ENCODE measurements at places on chromosomes 12 and 14.

DNA sequence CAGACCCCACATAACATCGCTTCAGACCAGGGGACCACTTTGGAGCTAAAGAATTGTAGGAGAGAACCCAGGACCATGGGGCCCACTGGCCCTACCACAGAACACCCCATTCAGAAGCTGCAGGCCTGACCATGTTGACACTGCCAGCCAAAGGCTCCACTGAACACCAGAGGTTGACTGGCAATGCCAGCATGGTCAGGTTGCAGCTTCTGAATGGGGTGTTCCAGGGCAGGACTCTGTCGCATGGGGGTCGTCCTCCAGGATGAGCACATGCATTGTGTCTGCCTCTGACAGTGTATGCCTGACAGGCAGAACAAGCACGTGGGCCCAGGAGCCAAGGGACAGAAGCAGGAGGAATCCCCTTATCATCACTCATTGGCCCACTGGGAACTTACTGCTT, 34.1 kb downstream of the DIO3 start:
- DNase-seq = no peak

DNA sequence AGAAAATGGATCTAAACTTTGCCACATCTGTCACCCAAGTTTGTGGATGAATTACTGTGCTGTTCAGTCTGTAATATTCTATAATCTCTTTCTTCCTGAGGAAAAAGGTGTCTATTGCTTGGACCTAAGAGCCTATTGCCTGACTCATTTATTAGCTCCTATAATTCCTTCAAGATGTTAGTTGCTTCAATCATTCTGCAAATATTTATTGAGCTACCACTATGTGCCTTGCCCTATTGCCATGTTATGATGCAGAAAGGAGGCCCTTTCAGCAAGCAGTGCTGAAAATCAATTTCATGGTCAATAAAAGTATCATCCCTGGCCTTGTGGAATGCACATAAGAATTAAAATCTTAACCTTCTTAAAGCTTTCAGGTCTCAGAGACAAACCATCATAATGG, 113.6 kb downstream of the CCER1 start:
- no peak for DNase-seq

DNA sequence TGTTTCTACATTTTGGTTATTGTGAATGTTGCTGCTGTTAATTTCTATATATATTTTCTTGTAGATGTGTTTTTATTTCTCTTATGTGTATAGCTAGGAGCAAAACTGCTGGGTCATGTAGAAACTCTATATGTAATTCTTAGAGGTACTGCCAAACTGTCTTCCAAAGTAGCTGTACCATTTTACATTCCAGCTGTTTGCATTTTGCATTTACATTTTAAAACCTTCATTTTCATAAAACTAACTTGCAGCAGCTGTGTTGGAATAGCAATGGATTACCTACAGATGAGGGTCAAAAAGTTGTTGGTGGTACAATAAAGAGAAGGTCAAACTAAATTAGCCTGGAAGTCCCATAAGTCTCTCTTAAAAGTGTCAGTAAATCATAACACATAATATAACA, 1109.7 kb downstream of the FLRT2 start:
- no peak for DNase-seq

- no peak for DNase-seq
These were observed 195.7 kb downstream of the FBXL14 start for GRCh38 chr12:1398673-1399072.

DNA sequence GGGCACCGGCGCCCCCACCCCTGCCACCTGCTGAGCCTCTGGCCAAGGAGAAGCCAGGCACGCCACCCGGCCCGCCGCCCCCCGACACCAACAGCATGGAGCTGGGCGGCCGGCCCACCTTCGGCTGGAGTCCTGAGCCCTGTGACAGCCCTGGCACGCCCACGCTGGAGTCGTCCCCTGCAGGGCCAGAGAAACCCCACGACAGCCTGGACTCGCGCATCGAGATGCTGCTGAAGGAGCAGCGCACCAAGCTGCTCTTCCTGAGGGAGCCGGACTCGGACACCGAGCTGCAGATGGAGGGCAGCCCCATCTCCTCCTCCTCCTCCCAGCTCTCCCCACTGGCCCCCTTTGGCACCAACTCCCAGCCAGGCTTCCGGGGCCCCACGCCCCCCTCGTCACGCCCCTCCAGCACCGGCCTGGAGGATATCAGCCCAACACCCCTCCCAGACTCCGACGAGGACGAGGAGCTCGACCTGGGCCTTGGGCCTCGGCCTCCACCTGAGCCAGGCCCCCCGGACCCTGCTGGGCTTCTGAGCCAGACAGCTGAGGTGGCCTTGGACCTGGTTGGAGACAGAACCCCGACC, 6.5 kb downstream of the SETD1B start:
- DNase-seq = no peak

GRCh38 chr14:68369281-68370056, 423.4 kb downstream of the ZFP36L1 start:
- DNase-seq = no peak

DNA sequence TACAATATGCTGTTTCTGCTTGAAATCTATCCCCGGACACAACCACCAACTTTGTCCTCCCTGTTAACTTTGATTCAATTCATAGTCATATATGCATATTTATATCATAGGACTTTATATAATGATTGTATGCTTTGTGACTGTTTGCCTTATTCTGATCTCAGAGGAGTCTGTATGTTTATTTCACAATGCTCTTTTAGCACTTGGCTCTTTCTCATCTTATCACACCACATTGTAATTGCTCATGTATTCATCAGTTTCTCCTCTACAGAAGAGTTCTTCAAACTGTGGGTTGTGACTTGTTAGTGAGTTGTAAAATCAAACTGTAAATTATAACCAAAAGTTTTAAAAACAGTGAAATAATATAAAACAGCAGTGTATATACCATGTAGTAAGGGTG, 21.7 kb upstream of the PPM1A start:
- no peak for DNase-seq

DNA sequence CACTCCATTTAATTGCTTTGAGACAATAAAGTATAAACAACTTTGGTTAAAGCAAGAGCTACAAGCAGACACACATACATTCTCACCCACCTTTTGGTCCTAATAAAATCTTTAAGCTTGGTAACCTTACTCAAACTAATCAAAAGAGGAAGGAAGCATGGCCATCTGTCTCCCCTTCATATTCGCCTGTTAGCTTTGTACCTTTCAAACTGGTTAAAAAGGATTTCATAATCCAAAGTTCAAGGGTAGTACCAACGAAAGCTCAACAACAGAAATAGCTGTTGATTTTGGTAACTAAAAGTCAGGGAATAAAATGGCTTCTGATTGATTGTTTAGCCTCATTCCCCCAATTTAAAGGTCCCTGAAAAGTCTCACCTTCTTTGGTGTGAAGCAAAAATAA, 456.9 kb downstream of the BCAT1 start:
- no peak for DNase-seq

GRCh38 chr12:113861708-113862312, 104.3 kb downstream of the RBM19 start:
- DNase-seq = no peak

GRCh38 chr12:40335991-40336390, 111.2 kb downstream of the LRRK2 start:
- no peak for DNase-seq

- DNase-seq = no peak
These were observed 36.3 kb downstream of the LGMN start for GRCh38 chr14:92711976-92712653.

GRCh38 chr14:64879635-64880220, at the start of gene SPTB:
Gene SPTB, minus strand, starts transcription at chr14:64879907. Its CDS starts 56,813 bp downstream, at chr14:64823094.
- peak; percentile 77 for DNase-seq

DNA sequence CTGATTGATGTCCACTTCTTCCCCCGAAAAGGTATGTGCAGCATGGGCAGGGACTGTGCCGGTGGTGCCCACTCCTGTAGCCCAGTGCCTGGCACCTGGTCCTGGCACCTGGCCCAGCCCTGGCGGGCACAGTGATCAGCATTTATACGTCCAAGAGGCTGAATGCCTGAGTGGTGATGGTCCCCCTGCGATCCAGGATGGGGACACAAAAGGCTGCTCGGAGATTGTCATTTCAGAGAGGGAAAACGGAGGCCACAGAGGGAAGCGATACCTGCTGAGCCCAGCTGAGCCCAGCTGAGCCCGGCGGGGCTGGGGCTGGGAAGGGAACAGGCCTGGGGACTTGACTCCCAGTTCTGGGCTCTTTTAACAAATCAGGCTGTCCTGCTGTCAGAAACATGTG, 55.8 kb downstream of the PRIMA1 start:
- no peak for DNase-seq

DNA sequence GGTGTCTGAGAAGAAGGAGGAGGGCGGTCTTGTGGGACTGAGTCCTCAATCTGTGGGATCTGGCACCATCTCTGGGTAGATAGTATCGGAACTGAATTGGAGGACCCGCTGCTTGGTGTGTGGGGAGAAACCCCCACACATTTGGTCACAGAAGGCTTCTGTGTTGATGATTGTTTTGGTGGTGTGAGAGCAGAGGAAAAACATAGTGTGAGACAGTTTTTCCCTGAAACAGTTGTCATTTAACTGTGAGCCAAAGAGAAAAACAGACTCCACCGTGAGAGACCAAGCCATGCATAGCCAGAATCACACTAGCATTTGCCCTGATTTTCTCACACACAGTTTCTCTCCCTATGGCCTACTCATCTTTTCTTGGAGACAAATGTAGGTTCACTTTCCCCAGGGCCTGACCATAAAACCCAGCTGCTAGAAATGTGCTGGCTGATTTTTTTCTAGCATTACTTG, 91.4 kb upstream of the FLRT2 start:
- no peak for DNase-seq

- DNase-seq = no peak
These were observed 7.0 kb upstream of the MARK3 start for GRCh38 chr14:103378038-103378854.

GRCh38 chr14:76773188-76773885, 12.1 kb downstream of the VASH1 start:
- no peak for DNase-seq

- DNase-seq = no peak
These were observed 33.4 kb downstream of the TXNRD1 start for GRCh38 chr12:104249017-104249416.

DNA sequence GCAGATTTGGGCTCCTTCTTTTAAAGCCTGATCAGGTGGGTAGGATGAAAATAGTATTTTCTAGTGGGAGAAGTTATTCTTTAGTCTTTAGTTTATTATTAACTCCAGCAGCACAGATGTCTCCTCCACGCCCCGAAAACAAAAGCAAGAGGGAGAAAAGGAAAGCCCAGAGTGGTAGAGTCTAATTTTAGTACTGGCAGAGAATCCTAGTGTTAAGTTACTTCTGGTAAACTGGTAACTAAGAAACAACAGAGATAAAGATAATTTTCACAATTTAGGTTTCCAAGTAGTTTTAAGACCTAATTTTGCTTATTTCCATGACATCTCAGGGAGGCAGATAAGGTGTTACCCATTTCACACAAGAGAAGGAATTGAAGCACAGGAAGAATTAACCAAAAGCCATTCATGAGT, 16.3 kb downstream of the ATP5MC2 start:
- DNase-seq = no peak

GRCh38 chr12:27382924-27383323, 50.3 kb downstream of the BMAL2 start:
- DNase-seq = no peak

DNA sequence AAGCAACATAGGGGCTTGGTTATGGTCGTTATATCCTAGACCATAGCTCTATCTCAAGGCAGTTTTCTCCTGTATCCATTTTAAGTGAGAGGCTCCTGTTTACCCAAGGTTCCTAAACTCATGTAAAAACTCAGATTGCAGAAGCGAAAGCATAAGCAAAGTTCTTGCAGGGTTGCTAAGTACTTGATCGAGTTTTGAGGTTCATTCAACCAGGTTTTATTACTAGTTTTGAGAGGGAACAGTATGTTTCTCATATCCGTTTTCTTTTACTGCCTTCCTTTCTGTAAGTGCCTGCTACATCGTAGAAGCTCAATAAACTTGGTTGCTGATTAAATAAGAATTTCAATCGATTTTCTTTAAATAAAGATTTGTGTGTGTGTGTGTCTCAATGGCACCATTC, 5.1 kb downstream of the AKAP3 start:
- DNase-seq = no peak

GRCh38 chr14:22849212-22849819, 12.9 kb downstream of the MMP14 start:
- no peak for DNase-seq

- no peak for DNase-seq
These were observed 292.1 kb downstream of the ADGRD1 start for GRCh38 chr12:131245564-131246355.

GRCh38 chr12:111424793-111425251, 19.1 kb downstream of the SH2B3 start:
- no peak for DNase-seq

GRCh38 chr12:92495108-92495507, 207.7 kb upstream of the PLEKHG7 start:
- no peak for DNase-seq

GRCh38 chr12:45730348-45731189, 1.1 kb downstream of the ARID2 start:
- DNase-seq = peak; percentile 30

GRCh38 chr14:69323999-69324282, 64.0 kb downstream of the GALNT16 start:
- DNase-seq = no peak

DNA sequence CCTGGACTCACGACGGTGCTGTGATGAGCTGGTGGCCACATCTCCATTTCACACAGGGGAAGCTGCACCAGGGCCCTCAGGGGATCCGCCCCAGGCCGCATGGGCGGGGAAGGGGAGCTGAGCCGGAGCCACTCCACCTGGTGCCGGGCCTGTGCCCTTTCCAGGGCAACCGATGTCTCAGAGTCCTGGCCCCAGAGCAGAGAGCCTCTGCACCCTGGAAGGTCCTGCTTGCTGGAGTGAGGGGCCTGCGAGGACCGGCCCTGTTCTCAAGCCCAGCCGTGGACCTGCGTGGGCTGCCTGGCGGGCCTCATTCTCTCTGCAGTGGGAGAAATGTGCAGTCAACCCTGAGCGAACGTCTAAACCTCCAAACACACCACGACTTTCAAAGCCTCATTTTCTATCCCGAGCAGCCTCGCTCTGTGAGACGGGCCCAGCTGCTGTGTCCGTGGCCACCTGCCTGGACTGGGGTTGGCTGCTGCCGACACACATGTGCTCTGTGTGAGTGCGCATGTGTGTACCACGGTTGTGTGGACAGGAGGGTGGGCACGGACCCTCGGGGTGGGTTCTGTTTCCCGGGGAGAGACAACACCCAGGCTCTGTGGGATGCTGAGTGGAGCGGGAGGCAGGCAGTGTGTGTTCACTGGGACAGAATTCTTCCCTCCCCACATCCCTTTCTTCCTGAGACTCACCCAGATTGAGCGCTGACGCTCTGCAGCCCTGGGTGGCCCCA, 163.5 kb downstream of the KIF26A start:
- DNase-seq = no peak

GRCh38 chr12:27424631-27425230, 21.8 kb upstream of the SMCO2 start:
- no peak for DNase-seq

GRCh38 chr14:75220156-75220555, 43.7 kb upstream of the TMED10 start:
- DNase-seq = no peak
